ENCODE measurements at places on chromosomes 4 and X.

- DNase-seq = no peak
Measured at GRCh38 chrX:106039920-106040319, 1.4 kb upstream of the SERPINA7 start.

GRCh38 chr4:25085671-25086070, 54.9 kb upstream of the LGI2 start:
- no peak for DNase-seq

DNA sequence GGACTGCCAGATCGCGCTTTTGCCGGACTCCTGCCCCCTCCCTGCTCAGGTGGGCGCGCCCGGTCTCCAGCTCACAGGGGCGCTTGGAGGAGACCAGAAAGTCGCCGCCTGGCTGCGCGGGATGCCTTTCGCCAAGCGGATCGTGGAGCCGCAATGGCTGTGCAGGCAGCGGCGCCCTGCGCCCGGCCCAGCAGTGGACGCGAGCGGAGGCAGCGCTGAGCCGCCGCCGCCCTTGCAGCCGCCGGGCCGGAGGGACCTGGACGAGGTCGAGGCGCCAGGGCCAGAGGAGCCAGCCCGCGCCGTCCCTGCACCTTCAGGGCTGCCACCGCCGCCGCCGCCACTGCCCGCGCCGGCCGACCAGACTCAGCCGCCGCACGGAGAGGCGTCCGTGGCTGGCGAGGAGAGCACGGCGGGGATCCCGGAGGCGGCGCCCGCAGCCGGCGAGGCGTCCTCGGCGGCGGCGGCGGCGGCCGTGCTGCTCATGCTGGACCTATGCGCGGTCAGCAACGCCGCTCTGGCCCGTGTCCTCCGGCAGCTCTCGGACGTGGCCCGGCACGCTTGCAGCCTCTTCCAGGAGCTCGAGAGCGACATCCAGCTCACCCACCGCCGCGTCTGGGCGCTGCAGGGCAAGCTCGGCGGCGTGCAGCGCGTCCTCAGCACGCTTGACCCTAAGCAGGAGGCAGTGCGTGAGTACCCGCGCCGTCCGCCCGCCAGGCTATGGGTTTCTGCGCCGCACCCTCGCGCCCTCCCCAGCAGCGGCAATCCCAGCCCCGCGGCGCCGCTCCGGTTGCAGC, 834 bp downstream of the NHS start:
- DNase-seq = no peak

DNA sequence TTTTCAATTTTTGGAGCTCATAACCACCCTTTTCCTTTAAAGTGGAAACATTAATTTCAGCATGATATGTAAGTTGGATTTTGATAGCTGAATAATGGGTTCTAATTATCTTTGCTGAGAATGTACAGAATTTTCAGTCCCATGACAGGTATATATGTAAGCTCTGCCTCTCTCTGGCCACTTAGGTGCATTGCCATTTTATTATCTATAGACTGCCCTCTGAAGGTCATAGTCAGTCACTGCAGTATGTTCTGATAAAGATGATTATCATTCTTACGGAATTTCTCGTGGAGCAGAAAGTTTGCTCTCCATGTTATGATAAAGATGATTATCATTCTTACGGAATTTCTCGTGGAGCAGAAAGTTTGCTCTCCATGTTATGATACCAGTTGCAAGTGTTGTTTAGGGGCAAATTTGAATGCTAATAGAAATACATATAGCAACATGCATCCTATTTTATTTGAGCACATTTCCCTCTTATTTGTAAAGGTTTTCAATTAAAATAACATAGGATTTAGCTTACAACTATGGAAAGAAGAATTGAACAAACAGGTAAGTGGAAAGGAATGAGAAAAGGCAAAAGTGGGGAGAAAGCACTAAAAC, 10.4 kb downstream of the AFP start:
- no peak for DNase-seq

DNA sequence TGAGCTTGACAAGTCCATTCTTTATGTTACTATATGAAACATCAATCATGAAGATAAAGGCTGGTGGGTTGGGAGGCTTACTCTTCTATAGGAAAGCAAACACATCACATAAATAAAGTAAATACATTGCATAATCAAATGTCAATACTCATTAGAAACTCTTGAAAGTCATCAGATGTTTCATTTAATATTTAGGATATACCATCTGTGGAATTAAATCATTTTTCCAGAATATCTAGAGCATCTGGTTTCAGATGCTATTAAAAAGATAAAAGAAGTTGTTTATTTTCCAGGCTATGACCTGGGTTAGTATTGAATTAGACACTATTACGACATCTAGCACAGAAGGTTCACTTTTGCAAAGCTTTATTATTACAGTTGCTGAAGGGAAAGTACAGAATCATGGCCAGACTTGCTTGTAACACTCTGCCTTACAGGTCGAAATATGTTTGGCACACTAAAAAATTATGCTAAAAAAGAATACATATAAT, 72.6 kb downstream of the METTL14 start:
- no peak for DNase-seq

GRCh38 chrX:17846045-17846444, 15.1 kb downstream of the RAI2 start:
- DNase-seq = no peak

DNA sequence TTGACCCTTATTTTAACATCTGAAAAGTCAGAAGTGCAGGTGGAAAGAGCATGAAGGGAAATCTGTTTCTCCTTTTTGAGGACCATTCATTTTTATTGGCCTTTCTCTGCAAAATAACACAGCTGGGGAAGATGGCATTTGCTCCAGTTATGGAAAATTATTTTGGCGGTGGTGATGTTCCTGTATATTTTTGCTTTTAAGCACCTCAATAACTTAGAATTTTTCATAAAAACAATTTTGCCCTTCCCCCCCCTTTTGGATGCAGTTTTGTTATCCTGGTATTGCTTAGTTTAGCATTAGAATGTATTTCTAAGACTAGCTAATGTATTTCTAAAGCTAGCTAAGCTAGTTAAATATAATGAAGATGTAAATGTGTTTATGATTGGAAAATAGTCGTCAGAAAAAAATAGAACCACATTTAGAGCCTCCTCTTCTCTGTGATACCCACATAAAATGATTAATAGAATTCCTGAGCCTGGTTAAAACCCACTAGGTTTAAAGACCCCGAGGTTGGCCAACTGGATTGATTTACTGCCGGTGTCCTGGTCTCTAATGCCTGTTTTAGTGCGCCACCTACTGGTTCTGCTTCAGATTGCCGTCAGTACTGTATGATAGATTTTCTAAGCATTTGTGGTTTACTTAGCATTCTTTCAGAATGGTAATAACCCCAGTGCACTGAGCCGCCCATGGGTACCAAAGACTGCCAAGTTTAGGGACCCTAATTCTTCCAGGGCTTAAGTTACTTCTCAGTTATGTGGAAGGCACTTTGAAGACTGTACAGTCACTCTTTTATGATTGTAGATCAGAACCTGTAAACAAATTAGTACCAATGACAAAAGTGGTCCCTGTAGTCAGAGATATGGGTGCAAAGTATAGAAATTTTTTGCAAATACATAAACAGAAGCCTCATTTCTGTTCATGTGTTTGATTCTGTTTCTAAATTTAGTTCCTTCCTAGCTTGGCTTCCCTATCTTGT, 11.4 kb downstream of the KLF3 start:
- no peak for DNase-seq
